ENCODE measurements at places on chromosomes 2 and 18. TPM values are rescaled to one million over a fixed set of nuclear protein-coding genes. Genes with fewer than 3 reads are reported as not detected.

DNA sequence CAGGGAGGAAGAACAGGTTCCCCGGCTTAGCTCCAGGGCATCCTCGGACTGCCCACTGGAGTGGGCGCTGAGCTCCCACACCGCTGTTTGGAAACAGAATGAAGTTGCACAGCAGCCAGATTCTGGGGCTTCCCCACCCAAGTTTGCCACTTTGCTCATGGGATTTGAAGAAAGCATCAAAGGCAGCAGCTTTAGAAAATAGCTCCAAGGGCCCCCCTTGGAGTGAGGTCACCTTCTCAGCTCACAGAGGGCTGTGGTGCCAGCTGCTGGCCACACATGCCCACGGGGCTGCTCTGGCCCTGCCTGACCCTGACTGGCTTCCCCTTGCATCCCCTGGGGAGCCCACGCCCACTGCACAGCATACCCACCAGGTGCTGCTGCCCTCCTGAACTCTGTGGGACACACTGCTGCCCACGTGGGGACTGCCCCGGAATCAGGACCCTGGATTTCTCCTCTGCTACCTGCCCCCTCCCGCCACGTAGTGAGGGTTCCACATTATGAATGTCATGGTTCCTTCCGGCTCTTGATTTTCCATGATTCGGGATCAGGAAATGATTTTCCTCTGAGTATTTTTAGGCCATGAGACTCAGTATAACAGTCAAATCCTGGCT is 70.3 kb downstream of the TGOLN2 start:
- no peak for DNase-seq

- DNase-seq, result no peak
Measured at GRCh38 chr2:54638103-54638502, 85.4 kb upstream of the EML6 start.

The CD207 gene
- 0.04 TPM for polyA plus RNA-seq

The TUBB8B gene
- 0.04 TPM for polyA plus RNA-seq

GRCh38 chr18:3451989-3452749 is 2.2 kb downstream of the TGIF1 start:
- peak; percentile 42 for DNase-seq
